ENCODE measurements at places on chromosomes 1 and 21. TPM values are rescaled to one million over a fixed set of nuclear protein-coding genes. Genes with fewer than 3 reads are reported as not detected.

- peaks cover 34% of the 10 kb centered on the region for H3K36me3 ChIP-seq
- H3K27ac ChIP-seq: no peak overlapping the region
- peak; percentile 47 for DNase-seq
- peaks cover 37% of the 10 kb centered on the region for H3K4me1 ChIP-seq
- H3K4me3 ChIP-seq: no peak overlapping the region
Measured at GRCh38 chr21:44965251-44966022, 25.6 kb downstream of the SLX9 start.

- H3K27ac ChIP-seq: no peak overlapping the region
- peaks cover 14% of the 10 kb centered on the region for H3K4me1 ChIP-seq
- DNase-seq: no peak
- no peaks in the 10 kb centered on the region for H3K36me3 ChIP-seq
- peaks cover 56% of the 10 kb centered on the region for H3K27me3 ChIP-seq
- peak overlapping the region; percentile 14 for H3K4me3 ChIP-seq
Measured at GRCh38 chr1:207453710-207454045, 450 bp upstream of the CR2 start.

DNA sequence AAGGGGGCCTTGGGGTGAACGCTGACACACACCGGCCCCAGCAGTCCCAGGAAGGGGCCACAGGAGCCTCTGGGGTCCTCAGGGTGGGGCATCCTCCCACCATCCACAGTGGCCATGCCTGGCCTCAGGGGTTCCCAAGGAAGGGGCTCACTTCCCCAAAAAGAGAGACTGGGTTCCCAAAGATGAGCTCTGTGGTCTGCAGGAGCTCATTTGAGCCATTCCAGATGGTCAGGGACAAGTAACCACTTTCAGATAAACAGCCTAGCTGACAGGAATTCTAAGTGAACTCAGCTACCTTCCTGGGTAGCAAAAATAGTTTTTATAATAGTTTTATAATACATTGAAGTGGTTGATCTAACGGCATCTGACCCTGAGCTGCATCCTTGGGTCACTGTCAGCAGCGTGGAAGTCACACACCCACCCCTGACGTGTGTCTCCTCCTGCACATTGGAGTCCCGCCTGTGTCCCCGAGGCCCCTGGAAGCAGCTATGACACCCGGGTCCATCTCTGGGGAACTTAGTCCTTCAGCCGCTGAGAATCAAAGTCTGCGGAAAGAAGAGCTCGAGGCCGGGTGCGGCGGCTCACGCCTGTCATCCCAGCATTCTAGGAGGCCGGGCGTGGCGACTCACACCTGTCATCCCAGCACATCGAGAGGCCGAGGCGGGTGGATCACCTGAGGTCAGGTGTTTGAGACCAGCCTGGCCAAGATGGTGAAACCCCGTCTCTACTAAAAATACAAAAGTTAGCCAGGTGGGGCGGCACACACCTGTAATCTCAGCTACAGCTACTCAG is 5.7 kb upstream of the TMEM240 start:
- no peaks in the 10 kb centered on the region for H3K27me3 ChIP-seq
- H3K4me1 ChIP-seq: no peaks in the 10 kb centered on the region
- H3K27ac ChIP-seq: no peak overlapping the region
- no peak for DNase-seq

GRCh38 chr1:209398313-209398991 is 185.1 kb upstream of the CAMK1G start:
- no peaks in the 10 kb centered on the region for H3K36me3 ChIP-seq
- H3K27ac ChIP-seq: no peak overlapping the region
- peaks cover 30% of the 10 kb centered on the region for H3K27me3 ChIP-seq
- no peak overlapping the region for H3K4me3 ChIP-seq

- H3K27me3 ChIP-seq: no peaks in the 10 kb centered on the region
- DNase-seq: no peak
- H3K36me3 ChIP-seq: peaks cover 57% of the 10 kb centered on the region
Measured at GRCh38 chr1:246728311-246728710, 4.1 kb downstream of the SCCPDH start.

GRCh38 chr1:52567943-52568342 is 15.1 kb upstream of the TUT4 start:
- H3K27me3 ChIP-seq: no peaks in the 10 kb centered on the region
- H3K4me3 ChIP-seq: no peak overlapping the region

GRCh38 chr21:46218906-46219590 is 9.5 kb downstream of the LSS start:
- H3K4me1 ChIP-seq: no peaks in the 10 kb centered on the region
- no peaks in the 10 kb centered on the region for H3K36me3 ChIP-seq
- no peak overlapping the region for H3K27ac ChIP-seq
- no peak overlapping the region for H3K4me3 ChIP-seq
- DNase-seq: peak; percentile 38
- H3K27me3 ChIP-seq: no peaks in the 10 kb centered on the region

DNA sequence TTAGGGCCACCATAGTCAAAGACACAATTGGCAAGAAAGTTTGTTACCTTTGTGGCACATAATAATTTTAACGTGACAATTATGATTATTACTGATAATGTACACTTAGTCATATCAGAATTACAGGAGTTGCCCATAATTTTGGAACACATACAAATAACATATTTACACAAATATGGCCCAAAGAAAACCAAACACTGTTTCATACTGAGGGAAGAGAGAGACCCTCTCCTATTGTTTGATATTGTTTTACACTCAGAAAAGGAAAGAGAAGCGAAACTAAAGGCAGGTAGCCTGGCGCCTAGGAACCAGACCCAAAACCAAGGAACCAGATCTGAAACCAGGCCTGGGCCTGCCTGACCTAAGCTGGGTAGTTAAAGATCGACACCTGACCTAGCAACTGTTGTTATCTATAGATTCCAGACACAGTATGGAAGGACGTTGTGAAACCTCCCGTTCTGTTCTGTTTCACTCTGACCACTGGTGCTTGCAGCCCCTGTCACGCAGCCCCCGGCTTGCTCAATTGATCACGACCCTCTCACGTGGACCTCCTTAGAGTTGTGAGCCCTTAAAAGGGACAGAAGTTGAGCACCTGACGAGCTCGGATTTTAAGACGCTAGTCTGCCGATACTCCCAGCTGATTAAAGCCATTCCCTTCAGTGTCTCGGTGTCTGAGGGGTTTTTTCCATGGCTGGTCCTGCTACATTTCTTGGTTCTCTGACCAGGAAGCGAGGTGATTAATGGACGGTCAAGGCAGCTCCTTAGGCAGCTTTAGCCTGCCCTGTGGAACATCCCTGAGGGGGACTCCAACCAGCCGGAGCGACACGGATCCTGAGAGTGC is 27.9 kb downstream of the C1orf115 start:
- no peaks in the 10 kb centered on the region for H3K36me3 ChIP-seq
- H3K27ac ChIP-seq: no peak overlapping the region
- H3K4me3 ChIP-seq: no peak overlapping the region

GRCh38 chr1:157955221-157955620 is 38.2 kb upstream of the KIRREL1 start:
- no peaks in the 10 kb centered on the region for H3K4me1 ChIP-seq
- no peak overlapping the region for H3K4me3 ChIP-seq
- no peak overlapping the region for H3K27ac ChIP-seq
- no peaks in the 10 kb centered on the region for H3K36me3 ChIP-seq

GRCh38 chr1:162716123-162716522 is 74.4 kb upstream of the HSD17B7 start:
- H3K27ac ChIP-seq: no peak overlapping the region
- no peak overlapping the region for H3K4me3 ChIP-seq
- no peak for DNase-seq

The CD247 gene
- 197 TPM for total RNA-seq

GRCh38 chr1:1067860-1068516 is 6.1 kb downstream of the RNF223 start:
- H3K27ac ChIP-seq: peak overlapping the region; percentile 32
- peak overlapping the region; percentile 73 for H3K4me3 ChIP-seq
- no peak for DNase-seq

DNA sequence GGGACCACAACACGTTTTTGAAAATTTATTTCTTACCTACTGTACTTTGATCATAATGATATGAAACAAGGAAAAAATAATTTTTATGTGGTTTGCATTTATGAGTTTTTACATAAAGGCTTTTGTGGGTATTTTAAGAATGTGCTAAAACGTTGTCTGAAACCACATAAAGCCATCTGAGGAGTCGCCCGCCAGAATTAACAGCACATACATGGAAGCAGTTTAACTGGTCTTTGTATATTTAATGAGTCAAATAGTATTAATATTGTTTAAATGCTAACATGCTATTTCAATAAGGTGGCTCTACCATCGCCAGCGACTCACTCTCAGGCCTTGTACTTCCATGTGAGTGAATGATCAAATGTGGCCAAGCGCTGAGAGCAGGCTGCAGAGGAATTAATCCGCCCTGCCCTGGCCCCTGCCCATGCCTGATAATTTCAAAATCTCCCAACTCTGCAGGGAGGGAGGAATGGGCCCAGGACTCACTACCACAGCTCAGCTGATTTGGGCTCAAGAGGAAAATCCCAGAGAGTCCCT is 49.6 kb downstream of the SLC66A1 start:
- no peaks in the 10 kb centered on the region for H3K27me3 ChIP-seq
- no peak overlapping the region for H3K27ac ChIP-seq
- H3K4me1 ChIP-seq: peaks cover 25% of the 10 kb centered on the region

Data from activated CD8-positive, alpha-beta memory T cell treated with anti-CD3 and anti-CD28 coated beads, Interleukin-2, amount 10 ng/mL, durations not matched to agents 7 days and 5 days (primary cell).